T follicular helper cell (primary cell): ENCODE measurements at places on chromosomes 6 and 20.

DNA sequence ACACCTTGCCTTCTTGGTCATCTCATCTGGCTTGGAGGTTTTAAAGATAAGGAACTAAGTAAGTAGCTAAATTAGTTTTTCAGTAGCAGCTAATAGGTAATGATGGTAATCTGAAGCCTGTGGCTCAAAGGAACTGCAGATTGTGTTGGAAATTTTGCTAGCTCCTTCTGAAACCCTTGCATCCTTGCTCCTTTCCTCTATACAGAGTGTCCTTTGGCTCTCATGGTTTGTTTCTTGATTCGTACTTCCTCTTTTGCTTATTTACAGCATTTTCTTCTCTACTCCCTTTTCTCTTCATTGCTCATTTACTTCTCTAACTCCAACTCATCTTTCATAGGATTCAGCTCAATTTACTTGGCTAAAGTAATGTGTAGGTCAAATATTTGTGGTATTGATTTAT is 19.0 kb downstream of the LRRC1 start:
- DNase-seq: no peak

DNA sequence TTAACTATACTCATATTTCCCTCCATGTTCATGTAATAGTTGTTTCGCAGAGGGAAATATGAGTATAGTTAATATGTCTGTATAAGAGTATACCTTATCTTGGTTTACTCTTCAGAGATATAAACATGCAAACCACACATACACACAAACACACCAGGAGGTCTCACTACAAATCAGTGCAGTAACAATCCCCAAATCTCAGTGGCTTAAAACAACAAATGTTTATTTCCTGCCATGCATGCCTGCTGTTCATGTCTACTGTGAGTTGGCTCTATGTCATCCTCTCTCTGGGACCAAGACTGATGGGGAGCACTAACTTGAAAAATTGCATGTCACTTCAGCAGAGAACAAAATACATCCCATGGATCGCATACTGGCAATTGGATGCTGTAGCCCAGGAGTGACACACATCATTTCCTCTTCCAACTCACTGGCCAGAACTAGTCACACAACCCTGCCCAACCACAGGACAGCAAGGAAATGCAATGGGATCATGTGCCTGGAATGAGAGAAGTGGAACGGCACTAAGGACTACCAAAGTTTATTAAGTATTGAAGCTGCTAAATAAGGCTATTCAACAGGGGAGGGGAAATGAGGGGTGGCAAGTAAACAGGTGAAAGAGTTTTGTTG is 89.0 kb upstream of the DTNBP1 start:
- no peak for DNase-seq

GRCh38 chr6:76885861-76886301 is 577.4 kb downstream of the HTR1B start:
- no peak for DNase-seq

DNA sequence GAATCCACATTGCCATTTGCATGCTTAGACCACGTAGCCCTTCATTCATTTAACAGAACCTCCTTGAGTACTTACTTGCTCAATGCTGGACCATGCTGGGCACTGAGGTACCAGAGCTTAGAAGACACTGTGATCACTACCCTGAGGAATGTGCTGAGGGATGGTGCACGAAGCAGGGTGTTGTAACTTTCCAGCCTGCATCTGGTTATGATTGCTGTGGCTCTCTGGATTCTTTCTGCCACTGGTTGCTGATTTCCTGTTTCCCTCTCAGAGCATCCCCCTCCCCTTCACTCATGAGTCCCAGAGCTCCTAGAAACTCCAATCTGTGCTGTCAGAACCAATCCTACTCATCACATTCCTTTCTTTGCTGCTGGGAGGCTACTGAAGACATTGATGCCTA is 537.4 kb downstream of the PTPRT start:
- no peak for DNase-seq
